Stimulated activated CD4-positive, alpha-beta T cell treated with anti-CD3 and anti-CD28 coated beads, Interleukin-1b, Interleukin-23, amount 100 ng/mL, for 1 hour (primary cell): ENCODE measurements at places on chromosomes 16 and 17.

DNA sequence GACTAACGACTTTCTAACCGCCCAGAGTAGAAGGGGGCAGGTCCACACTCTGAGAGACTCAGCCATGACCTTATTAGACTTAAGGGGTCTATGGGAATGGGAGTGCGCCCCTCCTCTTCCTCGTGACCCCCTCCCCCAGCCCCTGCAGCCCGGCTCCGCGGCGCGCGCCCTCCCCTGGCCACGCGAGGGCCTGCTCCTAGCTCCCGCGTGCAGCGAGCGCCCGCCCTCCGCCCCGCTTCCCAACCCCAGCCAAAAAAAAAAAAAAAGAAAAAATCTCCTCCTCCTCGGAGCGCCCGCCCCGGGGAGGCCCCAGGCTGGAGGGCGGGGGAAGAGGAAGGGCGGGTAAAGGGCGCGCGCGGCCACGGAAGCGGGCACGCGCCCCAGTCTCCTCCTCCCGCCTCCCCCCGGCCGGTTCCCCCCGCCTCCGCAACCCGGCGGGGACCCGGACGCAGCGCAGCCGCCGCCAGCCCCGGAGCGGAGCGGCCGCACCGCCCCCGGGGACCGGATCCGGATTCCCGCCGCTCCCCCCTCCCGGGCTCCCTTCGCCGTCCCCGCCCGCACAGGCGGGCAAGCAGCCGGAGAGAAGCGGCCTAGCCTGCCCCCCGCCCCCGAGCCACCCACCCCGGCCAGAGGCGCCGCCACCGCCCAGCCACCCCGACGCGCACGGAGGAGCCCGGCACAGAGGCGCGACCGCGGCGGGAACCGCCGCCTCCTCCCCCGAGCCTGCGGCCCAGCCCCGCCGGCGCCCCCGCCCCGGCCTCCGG is 949 bp downstream of the UBTF start:
- DNase-seq, result peak; percentile 78

- no peak for DNase-seq
Measured at GRCh38 chr16:84214451-84215066, 23.6 kb downstream of the ADAD2 start.

DNA sequence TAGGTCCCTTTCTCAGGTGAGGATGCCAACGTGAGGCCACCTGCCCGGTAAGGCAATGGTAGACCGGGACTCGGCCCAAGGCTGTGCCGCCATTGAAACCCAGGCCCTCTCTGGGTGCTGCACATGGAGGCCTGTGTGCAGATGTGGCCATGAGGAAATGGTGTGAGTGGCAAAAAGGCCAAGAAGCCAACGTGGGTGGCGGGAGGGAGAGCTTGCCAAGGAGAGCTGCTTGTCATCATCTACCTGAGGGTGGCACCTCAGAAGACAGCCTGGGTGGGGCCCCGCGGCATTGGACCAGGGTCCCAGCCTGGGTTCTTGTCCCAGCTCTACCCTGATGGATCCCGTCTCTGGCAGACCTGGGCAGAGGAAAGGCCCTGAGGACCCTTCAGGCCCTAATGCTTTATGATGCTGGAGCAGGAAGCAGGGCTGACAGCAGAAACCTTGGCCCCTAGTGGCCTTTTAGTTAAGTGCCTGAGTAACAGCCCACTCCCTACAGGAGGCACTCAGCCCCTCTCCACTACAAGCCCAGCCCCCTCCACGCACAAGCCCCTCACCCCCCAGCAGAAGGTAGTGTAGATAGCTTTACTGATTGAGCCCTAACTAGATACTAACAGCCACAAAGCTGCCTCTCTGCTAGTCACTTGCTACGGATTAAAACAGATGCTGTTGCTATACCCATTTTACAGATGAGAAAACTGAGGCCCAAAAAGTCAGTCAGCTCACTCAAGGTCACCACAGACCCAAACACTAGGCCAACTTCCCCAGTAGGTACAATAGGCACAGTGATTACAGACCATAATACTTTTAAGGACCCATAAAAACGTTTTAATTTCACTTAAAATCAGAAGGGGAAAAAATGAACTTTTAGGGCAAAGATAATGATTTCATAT is 26.2 kb upstream of the KIFC3 start:
- DNase-seq, result no peak

- DNase-seq, result no peak
Measured at GRCh38 chr17:73172252-73172651, 7.4 kb downstream of the SSTR2 start.

- no peak for DNase-seq
Measured at GRCh38 chr16:85256190-85256739, 144.0 kb upstream of the CIBAR2 start.

GRCh38 chr17:67555855-67556254 is 161.9 kb upstream of the NOL11 start:
- DNase-seq, result no peak

DNA sequence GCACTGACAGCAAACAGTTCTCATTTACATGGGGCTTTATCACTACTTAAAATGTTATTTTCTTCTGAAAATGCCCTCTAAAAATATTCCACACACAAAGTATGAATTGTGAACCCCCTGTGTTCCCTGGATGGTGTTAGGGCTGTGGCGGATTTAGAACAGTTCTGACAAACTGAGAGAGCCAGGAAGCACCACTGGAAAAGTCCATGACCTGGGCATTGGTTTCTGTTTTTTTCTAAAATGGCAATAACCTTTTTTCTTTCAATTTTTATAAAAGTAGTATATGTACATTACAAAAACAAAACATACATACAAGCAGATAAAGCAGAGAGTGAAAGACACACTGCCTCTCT is 21.0 kb upstream of the ERN1 start:
- no peak for DNase-seq

DNA sequence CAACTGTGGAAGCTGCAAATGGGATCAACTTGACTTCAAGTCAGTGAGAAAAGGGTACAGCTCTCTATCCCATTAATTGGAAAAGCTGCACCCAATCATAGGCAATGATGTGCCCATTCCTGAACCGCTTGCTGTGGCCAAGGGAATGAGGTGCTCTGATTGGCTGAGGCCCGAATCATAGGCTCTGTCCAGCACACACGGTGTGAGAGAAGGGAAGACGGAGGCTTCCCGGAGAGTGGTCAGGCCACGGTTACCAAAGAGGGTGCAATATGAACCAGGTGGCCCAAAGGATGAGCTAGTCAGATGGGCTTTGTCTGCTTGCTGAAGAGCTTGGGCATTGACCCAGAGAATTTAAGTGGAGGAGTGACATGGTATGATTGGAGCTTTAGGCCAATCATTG is 353.3 kb downstream of the CPPED1 start:
- DNase-seq, result no peak

DNA sequence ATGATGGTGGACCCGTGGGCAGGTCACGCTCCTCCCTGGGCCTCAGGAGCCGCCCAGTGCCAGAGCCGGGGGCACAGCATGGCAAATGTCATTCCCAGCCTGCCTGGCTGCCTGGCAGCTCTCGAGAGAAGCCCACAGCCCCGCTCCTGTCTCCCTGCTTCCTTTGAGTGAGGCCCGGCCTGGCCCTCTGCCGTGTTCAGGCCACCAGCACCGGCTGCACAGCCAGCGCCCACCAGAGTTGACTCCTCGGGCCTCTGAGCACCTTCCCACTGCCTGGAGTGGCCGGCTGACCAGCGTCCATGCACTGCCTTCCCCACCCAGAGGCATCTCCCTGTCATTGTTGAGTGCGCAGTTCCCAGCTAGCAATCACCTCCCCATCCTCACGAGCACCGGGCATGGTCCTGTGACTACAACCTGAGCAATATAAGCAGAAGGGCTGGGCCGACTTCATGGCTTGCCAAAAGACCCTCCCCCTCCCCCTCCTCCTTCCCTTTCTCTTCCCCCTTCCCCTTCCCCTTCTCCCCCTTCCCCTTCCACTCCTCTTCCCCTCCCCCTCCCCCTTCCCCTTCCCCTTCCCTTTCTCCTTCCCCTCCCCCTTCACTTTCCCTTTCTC is 11.9 kb upstream of the SLC38A10 start:
- no peak for DNase-seq

DNA sequence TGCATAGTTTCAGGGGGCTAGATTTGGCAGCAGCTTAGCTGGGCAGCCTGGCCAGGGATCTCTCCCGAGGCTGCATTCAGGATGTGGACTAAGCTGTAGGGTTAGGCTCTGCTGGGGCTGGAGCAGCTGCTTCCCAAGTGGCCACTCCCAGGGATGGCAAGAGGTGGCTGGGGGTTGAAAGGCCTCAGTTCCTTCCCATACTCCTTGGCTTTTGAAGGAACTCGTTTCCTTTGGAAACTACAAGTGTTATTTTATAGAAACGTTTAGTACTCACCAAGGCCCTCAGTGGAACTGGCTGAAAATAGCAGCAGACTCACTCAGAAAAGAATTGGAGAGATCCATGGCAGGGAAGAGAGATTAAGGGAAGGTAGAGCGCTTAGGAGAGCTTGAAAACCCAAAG is 76.4 kb downstream of the WWP2 start:
- no peak for DNase-seq

- no peak for DNase-seq
Measured at GRCh38 chr17:17325228-17325627, 22.1 kb downstream of the NT5M start.

DNA sequence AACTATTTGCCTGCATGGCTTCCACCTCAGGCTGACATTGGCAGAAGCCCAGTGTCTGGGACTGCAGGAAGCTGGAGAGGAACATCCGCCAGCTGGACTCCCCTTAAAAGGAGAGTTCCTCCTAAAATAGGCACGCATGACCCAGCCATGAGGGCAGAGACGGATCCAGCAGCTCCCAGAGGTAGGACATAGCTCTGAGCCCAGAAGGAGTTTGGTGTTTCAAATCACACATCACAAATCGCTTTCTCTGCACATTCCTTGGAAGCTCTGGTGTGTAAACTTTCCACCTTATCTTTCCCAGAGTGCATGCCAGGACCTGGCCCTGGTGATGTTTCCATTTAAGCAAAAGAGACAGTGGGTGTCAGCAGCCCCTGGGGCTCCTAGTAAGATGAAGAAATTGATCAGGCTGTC is 231.1 kb upstream of the CDH5 start:
- DNase-seq, result no peak

GRCh38 chr17:3723188-3723555 is 531 bp upstream of the HASPIN start:
- no peak for DNase-seq

DNA sequence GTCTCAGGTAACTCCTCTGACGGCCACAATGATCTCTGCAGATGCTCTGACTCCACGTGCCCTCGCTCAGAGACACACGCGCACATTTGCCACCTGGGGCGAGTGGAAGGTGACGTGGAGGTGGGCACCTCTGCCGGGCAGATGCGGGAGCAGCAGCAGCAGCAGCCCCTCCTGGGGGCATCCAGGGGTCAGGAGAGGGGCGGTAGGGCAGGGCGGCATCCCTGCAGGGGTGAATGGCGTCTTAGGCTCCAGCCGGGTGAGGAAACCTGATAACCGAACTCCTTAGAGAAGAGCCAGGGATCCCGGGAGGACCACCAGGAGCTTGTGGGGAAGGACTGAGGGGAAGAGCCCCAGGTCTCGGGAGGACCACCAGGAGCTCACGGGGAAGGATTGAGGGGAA is 34.6 kb upstream of the CDH15 start:
- no peak for DNase-seq

- no peak for DNase-seq
Measured at GRCh38 chr16:17176199-17176598, 294.6 kb downstream of the XYLT1 start.

GRCh38 chr16:4006397-4006999 is 109.7 kb downstream of the ADCY9 start:
- DNase-seq, result no peak

DNA sequence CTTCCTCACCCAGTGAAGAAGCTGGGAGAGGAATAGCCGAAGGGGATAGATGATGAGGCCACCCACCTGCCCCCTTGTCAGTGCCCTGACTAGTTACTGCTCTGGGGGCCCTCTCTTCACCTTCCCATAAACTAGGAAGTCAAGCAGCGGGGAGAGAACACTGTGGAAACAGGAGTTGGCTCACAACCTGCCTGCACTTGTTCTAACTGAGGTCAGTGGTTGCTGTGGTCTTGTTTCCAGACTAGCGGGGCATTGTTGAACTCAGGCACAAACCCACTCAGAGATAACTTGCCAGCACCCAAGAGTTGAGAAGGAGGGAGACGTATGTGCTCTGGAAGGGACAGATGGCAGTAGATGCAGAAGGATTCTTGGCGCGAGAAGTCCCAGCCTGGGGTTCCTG is 48.6 kb upstream of the DDX52 start:
- no peak for DNase-seq

DNA sequence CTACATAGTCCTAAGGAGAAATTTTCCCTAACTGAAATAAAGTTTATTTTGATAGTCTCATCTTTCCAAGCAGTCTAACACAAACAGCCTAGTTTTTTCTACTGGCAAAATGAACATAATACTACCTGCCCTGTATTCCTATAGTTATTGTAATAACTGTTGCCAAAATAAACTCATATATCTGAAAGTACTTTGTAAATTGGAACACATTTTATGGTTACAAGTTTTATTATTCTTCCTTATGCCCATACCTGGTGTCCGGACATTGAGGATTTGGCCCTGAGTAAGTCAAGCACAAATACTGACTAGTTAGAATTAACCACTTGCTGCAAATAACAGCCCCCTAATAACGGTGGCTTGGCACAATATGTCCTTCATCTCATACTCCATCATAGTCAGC is 120.4 kb upstream of the TOM1L1 start:
- DNase-seq, result no peak

DNA sequence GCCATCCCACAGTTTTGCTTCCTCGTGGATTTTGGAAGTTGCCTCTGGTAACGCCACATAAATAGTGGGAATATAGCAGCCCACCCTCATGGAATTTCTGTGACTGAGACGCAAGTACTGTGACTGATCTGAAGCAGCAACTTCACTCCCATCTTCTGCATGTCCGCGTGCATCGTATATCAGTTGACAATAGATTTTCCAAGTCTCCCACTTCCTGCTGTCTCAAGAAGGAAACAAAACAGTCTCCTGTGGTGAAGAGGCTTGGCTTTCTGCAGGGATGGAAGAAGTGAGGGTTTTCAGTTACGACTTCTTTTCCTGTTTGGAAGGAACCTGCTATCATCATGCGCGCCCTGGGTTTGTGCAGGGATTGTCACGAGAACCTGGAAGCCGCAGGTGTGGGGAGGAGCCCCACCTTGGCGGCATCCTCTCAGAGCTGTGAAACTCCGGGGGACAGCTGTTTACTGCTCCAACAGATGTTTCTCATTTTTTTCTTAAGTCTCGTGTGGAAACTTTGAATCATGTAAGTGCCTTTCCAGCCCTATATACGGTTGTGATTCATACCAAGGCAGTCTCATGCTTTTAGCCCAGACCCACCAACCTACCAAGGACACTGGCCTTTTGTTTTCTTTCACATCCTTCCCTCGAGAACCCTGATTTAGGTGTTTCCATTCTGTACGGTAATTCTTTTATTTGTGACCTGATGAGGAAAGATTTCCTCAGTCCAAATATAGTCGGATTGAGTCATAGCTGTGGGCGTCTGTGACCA is 57.5 kb downstream of the WIPI1 start:
- DNase-seq, result no peak

GRCh38 chr16:80384862-80385261 is 155.9 kb upstream of the DYNLRB2 start:
- DNase-seq, result no peak

- no peak for DNase-seq
Measured at GRCh38 chr16:47096297-47096696, 47.4 kb downstream of the NETO2 start.

- DNase-seq, result no peak
Measured at GRCh38 chr16:88883117-88883895, 16.8 kb upstream of the PABPN1L start.
